T-helper 2 cell treated with Interferon-gamma antibody and Interleukin-4, amounts not matched to agents 5 μg/mL and 100 μg/mL, for 36 hours (primary cell): ENCODE measurements at places on chromosomes 7 and 10.

DNA sequence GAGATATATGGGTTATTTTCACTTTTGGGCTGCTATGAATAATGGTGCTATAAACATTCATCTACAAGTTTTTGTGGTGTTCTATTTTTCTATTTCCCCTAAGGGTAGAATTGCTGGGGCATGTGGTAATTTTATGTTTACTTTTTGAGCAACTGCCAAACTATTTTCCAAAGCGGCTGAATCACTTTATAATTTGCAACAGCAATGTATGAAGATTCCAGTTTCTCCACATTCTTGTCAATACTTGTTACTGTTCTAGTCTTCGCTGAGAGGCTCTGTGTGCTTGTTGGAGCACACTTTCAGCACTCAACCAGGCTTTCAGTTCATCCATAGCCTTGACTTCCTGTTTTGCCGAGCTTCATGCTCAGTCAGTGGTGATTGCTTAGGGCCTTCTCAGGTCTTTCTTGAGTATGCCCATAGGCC is 39.0 kb downstream of the ADK start:
- no peak for DNase-seq

DNA sequence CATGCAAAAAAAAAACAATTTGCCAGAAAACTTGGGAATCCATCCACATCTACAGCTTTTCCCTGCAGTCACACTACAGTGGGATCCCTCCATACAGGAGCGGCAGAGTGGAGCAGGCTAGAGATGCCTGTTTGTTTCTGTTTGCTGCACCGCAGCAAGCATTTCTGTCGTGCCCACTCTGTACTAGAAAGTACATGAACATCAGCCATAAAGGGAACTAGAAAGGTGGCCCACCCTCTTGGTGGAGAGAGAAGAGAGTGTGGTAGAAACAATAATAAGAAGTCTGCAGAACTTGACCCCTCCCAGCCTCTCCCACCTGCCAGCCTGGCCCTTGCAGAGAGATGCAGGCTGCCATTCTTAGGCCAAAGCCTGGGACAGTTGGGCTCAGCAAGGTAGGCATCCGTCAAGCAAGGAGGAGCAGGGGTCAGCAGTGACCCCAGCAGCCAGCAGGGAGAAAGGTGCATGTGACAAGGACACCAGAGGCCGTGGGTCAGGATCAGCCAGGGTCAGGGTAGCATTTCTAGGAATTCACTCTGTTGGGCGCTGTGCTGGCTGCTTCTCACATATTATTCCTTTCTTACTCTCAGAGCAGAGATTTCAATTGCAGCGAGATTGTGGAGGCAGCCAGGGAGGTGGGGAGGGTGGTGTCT is 171.8 kb downstream of the EGFR start:
- no peak for DNase-seq

DNA sequence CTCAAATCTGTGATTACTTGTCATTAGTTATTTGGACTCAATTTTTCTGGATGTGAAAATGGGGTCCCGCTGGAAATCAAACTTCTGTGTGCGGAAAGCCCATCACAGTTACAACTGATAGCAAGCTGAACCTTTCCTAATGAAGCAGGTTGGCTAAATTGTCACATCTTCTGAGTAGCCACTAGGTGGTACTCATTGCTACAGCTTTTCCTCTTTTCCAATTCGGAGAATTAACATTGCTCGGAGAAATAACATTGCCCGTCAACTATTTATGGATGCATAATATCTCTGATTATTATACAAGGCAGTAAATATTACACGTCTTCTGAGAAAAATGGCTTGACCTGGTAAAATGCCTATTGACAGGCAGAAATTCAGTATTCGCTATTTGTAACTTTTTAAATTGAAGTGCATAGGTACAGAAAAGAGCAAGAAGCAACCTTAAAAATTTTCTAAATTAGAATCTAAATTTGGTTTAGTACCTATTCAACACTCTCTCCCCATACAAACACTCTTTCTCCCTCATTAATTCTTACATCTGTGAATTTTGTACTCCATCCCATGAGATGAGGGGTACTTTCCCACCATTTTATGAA is 17.3 kb upstream of the BLOC1S2 start:
- no peak for DNase-seq

DNA sequence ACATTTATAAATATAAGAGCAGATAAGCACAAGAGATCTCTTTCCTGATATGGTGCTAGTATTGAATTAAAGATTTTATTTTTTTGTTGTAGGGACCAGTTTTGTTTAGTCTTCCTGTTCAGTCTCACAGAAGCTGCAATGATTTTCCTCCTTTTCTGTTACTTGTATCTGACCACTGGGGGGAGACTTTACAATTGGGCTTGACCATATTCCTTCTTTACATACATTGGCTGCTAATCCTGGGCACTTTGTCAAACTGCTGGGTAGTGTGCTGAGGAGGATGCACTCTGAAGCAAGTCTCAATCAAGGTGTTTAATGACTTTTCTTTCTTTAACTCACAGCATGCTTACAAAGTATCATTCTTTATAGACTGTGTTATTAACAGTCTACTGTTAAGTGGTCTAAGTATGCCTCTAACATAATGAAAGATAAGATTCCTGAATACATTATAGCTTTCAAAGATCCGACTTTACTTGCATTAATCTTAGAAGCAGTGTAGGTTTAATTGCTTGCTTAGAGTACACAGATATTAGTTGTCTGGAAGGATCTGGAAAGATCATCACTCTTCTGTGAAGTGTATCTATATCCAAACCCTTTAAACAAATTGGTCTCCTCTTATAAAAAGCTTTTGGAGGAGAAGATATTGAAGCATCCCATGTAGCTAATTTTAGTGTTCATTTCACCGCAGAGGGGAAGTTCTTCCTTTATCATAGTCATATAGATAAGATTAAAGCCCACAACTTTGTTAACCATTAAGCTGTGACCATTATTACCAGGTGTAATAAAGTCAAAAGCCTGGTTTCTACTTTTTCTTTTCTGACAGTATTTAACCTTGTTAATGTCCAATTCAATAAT is 3.1 kb downstream of the PALS2 start:
- no peak for DNase-seq

- no peak for DNase-seq
Observed at GRCh38 chr7:47496056-47496665, 85.8 kb downstream of the TNS3 start.

DNA sequence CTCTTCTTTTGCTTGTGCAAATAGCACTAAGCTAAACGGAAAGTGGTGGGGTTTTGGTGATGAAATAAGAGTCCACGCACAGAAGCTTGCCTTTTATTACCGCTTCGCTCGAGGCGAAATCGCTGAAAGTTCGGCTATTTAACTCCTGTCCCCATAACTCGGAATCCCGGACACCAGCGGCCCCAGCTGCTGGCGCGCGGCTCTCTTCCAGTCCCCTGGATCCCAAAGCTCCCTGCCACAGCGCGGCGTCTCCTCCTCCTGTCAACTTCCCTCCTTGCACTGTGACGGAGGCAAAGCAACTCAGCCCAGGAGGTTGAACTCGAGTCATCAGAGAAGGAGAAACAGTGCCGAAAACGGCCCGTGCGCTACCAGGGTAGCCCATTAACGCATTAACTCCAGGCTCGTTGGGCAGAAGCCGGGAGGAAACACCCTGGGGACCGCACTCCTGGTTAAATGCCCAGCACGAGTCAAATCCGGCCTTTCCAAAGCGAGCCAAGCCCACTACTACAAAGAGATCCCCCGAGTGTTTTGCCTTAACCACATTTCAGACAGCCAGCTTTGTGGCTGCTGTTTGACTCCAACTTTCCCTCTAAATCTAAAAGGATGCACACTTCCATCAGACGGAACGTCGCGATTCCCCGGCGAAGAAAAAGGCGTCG is 1.3 kb downstream of the SEMA3D start:
- no peak for DNase-seq

DNA sequence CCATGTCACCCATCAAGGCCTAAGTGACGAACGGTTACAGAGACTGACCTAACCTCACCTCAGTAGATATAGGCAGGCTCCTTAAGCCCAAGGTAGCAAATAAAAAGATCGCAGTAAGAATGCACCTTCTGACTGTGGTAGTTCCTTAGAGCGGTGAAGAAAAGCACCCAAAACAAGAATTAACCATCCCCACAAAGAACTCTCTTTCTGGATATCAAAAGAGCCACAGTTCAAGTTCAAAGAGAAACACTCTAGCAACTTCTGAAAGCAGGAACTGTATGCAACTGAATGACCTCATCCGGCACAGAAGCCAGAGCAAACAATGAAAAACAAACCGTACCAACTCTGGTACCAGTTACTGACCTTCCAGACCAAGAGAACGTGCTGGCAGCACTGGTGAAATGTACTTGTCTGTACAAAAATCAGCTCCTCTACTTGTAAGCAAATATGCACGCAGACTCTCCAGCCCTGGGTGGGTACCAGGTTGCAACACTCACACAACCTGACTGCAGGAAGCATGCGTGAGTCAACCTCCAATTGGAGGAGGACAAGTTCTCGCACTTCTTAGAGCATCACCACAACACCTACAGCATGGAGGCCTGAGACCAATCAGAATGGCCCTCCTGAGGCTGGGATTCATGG is 202.7 kb downstream of the FAM107B start:
- DNase-seq = peak; percentile 59

DNA sequence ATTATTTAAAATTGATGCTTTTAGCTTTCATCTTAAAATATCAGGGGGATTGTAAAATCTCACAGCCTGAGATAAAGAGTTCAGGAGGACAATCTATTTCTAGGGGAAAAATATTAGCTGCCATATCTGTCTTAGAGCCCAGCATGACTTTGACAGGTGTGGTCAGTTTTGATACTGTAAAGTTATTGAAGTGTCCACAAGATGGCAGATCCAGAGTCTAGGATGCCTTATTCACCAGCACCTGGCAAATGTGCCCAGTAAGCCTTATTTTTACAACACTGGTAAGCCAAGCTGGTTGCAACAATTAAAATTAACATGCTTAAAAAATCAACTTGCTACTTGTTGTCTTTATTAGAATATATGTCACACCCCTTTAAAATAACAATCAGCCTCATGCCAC is 579.3 kb downstream of the SH2D4B start:
- DNase-seq = no peak

DNA sequence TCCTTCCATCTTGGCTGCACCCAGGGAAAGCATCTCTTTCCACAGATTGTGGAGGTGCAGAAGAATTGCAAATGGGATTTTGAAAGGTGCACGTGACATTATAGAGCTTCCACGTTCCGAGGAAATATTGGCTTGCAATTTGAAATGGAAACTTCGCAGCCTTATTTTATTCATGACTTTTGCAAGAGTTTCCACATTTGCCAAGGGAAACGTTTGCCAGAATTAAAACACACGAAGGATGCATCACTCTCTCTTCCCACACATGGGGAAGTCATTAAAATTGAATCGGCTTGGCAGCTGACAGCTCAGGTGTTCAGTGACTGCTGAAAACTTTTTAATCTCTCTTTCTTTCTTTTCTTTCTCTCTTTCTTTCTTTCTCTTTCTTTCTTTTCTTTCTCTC is 475.4 kb upstream of the IGFBP3 start:
- DNase-seq = no peak

- no peak for DNase-seq
Observed at GRCh38 chr7:102395592-102395872, 631 bp upstream of the PRKRIP1 start.

- no peak for DNase-seq
Observed at GRCh38 chr7:158782761-158783401, 46.4 kb downstream of the ESYT2 start.

DNA sequence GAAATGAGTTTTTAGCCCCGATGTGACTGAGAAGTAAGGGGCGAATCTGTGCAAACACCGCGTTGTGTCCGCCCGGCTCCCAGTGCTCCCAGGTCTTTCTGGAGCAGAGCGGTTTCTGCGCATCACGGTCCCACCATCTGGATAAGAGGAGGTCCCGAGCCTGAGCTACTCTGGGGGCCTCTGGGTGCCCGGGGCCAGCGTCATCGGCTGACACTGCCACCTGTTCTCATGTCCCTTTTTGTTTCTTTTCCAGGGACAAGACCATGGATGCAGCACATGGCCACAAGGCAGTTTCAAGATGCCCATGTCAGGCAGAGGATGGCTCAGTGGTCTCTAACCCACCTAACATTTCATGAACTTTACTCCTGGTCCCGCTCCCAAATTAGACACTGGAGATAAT is 24.9 kb downstream of the KLF6 start:
- no peak for DNase-seq

- DNase-seq = no peak
Observed at GRCh38 chr7:90708841-90709317, 112.8 kb downstream of the CDK14 start.

- DNase-seq = no peak
Observed at GRCh38 chr7:153390955-153391354, 631.4 kb downstream of the ACTR3B start.

GRCh38 chr7:38694326-38694725 is 63.2 kb upstream of the AMPH start:
- no peak for DNase-seq

GRCh38 chr10:52756966-52757365 is 15.6 kb downstream of the MBL2 start:
- DNase-seq = no peak

- DNase-seq = no peak
Observed at GRCh38 chr10:94777886-94778458, 15.5 kb downstream of the CYP2C19 start.

DNA sequence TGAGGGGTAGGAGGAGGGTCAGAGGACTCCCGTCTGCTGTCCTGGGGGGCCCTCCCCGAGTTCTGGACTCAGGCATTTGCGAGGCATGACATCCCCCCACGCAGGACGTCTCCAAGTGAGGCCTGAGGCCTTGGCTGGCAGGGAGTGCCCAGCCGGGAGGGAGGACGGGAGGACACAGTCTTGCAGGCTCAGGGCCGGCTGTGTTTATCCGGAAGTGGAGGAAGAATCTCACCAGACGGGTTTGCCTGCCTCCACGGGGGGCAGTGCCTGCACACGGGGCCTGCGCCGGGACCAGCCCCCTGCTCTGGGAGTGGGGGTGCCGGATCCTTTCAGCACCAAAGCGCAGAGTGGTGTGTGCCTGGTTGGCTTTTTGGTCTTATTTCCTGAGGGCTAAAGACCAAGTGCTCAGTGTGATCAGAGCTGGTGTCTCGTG is 10.9 kb downstream of the PWWP2B start:
- no peak for DNase-seq

DNA sequence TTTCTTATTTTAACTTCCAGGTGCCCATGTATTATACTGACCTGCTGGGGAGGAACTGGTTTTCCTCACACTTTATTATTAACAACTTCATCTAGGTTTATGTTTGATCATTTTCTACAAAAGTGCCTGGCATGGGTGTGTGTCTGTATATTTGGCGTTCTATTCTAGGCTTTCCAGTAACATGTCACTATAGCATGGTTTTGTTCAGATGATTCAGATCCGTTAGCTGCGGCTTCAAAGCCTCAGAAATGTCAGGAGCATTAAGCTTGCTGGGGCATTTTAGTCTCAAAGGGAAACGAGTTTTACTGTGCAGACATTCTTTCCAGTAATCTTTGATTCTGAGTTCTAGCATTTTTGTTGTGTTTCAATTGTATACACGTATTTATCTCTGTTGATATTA is 2.3 kb downstream of the INPP5A start:
- DNase-seq = peak; percentile 48

- DNase-seq = no peak
Observed at GRCh38 chr10:123783296-123783695, 108.3 kb downstream of the CPXM2 start.

- DNase-seq = no peak
Observed at GRCh38 chr7:98088109-98088508, 18.6 kb upstream of the LMTK2 start.

GRCh38 chr10:32377458-32378259 is 30.7 kb upstream of the EPC1 start:
- DNase-seq = no peak
